Left lung (tissue), 14 donors: ENCODE measurements at places on chromosomes 1 and 21. TPM values are rescaled to one million over a fixed set of nuclear protein-coding genes. Genes with fewer than 3 reads are reported as not detected.

Gene SLC44A3
- 47.3 TPM for polyA plus RNA-seq

Gene KLHDC9
- 5.6 TPM for polyA plus RNA-seq

Gene CRYAA
- not detected for polyA plus RNA-seq

Gene CRYBG2
- 1.1 TPM for polyA plus RNA-seq

Gene AMY1C
- 1.5 TPM for polyA plus RNA-seq

Gene AMY1A
- polyA plus RNA-seq, result not detected

Gene F13B
- polyA plus RNA-seq, result 0.07 TPM

Gene CITED4
- 3.2 TPM for polyA plus RNA-seq

Gene ADGRB2
- 14.0 TPM for polyA plus RNA-seq

Gene MRPS6
- 78.2 TPM for polyA plus RNA-seq

Gene KNCN
- polyA plus RNA-seq, result 0.07 TPM

Gene RPTN
- polyA plus RNA-seq, result not detected

Gene MTFR1L
- polyA plus RNA-seq, result 79.2 TPM

Gene CLDN17
- polyA plus RNA-seq, result not detected

Gene ALX3
- polyA plus RNA-seq, result not detected

Gene KCNE1
- polyA plus RNA-seq, result 0.19 TPM

Gene FLG2
- 0.01 TPM for polyA plus RNA-seq

Gene AADACL3
- not detected for polyA plus RNA-seq

Gene PDE9A
- polyA plus RNA-seq, result 20.7 TPM

Gene KIF2C
- 17.8 TPM for polyA plus RNA-seq

Gene RNF2
- 38.4 TPM for polyA plus RNA-seq

Gene COL8A2
- 0.99 TPM for polyA plus RNA-seq

Gene PLA2G2F
- not detected for polyA plus RNA-seq

Gene TDRD5
- 0.53 TPM for polyA plus RNA-seq

Gene OR6F1
- polyA plus RNA-seq, result not detected

Gene BCL2L15
- 1.1 TPM for polyA plus RNA-seq

Gene HLX
- 48.1 TPM for polyA plus RNA-seq

Gene PSMB4
- polyA plus RNA-seq, result 218 TPM

Gene KAZN
- 33.2 TPM for polyA plus RNA-seq

Gene WNT2B
- 5.2 TPM for polyA plus RNA-seq

Gene SYT6
- polyA plus RNA-seq, result 11.7 TPM

Gene TMEM50B
- polyA plus RNA-seq, result 55.2 TPM

Gene CD53
- polyA plus RNA-seq, result 11.0 TPM

Gene MXRA8
- polyA plus RNA-seq, result 142 TPM

Gene GJA5
- polyA plus RNA-seq, result 87.2 TPM

Gene WNT9A
- 3.4 TPM for polyA plus RNA-seq

Gene ODR4
- 34.3 TPM for polyA plus RNA-seq

Gene KRTAP11-1
- not detected for polyA plus RNA-seq

Gene SRRM1
- 170 TPM for polyA plus RNA-seq

Gene AMY1B
- polyA plus RNA-seq, result 2.3 TPM

Gene PALMD
- 25.6 TPM for polyA plus RNA-seq

Gene GPN2
- polyA plus RNA-seq, result 30.5 TPM

Gene LYPD8
- not detected for polyA plus RNA-seq

Gene SLAMF8
- 1.1 TPM for polyA plus RNA-seq

Gene NIPAL3
- 14.3 TPM for polyA plus RNA-seq

Gene AQP10
- polyA plus RNA-seq, result 0.18 TPM

Gene BNIPL
- 11.3 TPM for polyA plus RNA-seq

Gene ANKRD34A
- 1.1 TPM for polyA plus RNA-seq

Gene OR2L5
- not detected for polyA plus RNA-seq

Gene NBPF20
- polyA plus RNA-seq, result 2.4 TPM

Gene LINGO4
- polyA plus RNA-seq, result 0.07 TPM

Gene FAM78B
- 1.1 TPM for polyA plus RNA-seq

Gene ADARB1
- 38.4 TPM for polyA plus RNA-seq

Gene FALEC
- polyA plus RNA-seq, result 1.9 TPM

Gene ILDR2
- 0.41 TPM for polyA plus RNA-seq
